ENCODE measurements at places on chromosomes 12 and 14. TPM values are rescaled to one million over a fixed set of nuclear protein-coding genes. Genes with fewer than 3 reads are reported as not detected.

- H3K4me1 ChIP-seq = no peaks in the 10 kb centered on the region
- DNase-seq = no peak
- peaks cover 8% of the 10 kb centered on the region for H3K36me3 ChIP-seq
- H3K27ac ChIP-seq = no peak overlapping the region
- no peaks in the 10 kb centered on the region for H3K27me3 ChIP-seq
These were observed 22.5 kb downstream of the MTA1 start for GRCh38 chr14:105442125-105442524.

DNA sequence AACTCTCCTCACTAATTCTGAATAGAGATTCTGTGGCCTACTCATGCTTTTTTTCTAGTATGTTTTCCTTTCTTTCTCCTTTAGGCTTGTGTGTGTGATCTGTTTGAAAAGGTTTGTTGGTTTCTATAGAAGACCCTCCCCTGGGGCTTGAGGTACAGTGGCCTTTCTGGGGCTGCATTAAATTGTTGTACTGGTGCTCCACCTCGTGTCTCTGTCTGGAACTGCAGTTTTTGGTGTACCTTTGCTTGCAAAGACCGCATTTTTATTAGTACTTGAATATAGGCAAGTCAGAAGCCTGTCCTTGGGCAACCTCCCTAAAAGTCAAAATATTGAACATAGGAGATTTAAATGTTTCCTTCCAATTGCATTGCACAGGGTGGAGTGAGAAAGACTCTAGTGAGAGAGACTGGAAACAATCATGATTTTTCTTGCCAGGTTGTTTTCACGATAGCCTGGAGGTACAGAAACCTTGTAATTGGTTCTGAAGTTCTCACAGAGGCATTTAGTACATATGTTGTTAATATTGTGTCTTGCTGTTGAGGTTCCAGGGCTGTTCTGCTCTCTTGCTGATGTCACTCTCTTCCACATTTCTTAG lies 39.0 kb downstream of the SLCO1B1 start:
- no peaks in the 10 kb centered on the region for H3K4me1 ChIP-seq
- H3K4me3 ChIP-seq = no peak overlapping the region
- no peaks in the 10 kb centered on the region for H3K27me3 ChIP-seq
- no peak overlapping the region for H3K27ac ChIP-seq

GRCh38 chr12:95335948-95336347 lies 118.3 kb downstream of the VEZT start:
- H3K36me3 ChIP-seq = no peaks in the 10 kb centered on the region
- peak overlapping the region; percentile 61 for H3K27ac ChIP-seq
- peak; percentile 5 for DNase-seq
- H3K4me1 ChIP-seq = peaks cover 16% of the 10 kb centered on the region
- no peaks in the 10 kb centered on the region for H3K27me3 ChIP-seq

DNA sequence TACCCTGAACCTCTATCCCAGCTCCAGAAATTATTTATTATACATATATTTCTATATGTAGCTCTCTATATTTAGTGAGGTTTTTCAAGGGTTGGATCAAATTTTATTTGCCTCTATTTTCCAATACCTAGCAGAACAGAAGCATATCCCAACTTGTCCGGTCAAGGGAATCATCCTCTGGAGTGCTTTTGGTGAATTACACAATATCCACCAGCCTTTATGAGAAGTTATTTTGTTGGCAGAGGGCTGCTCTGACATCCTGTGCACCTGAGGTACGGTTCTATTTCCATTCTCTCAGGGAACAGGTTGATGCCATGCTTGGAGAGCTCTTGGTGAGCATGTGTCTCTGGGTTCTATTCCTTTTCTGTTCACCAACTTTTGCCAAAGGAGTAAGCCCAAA lies 1056.4 kb downstream of the GALC start:
- DNase-seq = no peak
- no peak overlapping the region for H3K27ac ChIP-seq
- no peaks in the 10 kb centered on the region for H3K27me3 ChIP-seq
- H3K4me1 ChIP-seq = no peaks in the 10 kb centered on the region

DNA sequence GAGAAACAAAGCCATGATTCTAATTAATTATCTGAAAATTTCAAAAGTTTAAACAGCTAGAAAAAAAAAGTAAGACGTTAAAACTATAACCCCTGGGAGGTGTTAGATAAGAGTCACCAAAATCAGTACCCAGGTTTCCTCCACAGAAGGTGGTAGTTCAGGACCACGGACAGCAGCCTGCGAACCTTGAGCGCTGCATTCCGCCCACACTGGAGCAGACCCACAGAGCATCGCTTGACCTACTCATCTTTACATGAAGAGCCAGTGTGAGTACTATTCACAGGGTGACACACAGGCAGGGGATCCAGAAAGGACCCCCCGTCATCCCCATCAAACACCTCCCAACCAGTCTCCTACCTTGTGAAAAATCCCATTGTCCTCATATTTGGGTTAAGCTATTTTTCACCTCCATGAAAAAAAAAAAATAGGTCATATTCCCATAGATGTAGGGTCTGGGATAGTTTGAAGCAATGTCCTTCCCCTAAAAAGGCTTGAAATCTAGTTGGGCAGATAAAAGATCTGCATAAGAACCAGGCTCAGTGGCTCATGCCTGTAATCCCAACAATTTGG lies 8.8 kb upstream of the CHGA start:
- no peak overlapping the region for H3K27ac ChIP-seq
- H3K4me1 ChIP-seq = no peaks in the 10 kb centered on the region
- no peaks in the 10 kb centered on the region for H3K36me3 ChIP-seq
- peak; percentile 90 for DNase-seq

DNA sequence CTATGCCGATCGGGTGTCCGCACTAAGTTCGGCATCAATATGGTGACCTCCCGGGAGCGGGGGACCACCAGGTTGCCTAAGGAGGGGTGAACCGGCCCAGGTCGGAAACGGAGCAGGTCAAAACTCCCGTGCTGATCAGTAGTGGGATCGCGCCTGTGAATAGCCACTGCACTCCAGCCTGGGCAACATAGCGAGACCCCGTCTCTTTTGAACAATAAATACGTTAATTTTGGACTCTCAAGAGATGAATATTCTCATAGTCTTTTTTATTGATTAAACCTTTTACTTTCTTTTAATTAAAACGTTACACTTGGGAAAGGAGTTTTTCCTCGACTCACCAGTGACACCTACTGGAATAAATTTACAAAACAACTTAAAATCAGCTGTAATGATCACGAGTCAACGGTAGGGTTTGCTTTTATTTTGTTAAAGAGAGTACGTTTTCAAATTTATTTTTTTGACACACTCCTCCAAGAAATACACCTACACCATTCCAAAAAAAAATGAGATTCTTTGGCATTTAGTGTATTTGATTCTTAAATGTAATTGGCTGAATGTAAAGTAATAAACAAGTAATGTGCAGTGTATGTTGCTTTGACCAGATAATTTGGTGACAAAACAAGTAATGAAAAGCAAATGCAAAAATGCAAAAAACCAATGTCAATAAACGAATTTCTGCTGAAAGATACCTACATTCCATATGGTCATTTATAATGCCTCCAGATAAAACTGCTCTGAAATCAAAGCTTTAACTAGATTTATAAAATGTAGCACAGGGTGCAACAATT lies 687 bp upstream of the RPS29 start:
- H3K4me1 ChIP-seq = peaks cover 18% of the 10 kb centered on the region
- H3K27me3 ChIP-seq = no peaks in the 10 kb centered on the region

DNA sequence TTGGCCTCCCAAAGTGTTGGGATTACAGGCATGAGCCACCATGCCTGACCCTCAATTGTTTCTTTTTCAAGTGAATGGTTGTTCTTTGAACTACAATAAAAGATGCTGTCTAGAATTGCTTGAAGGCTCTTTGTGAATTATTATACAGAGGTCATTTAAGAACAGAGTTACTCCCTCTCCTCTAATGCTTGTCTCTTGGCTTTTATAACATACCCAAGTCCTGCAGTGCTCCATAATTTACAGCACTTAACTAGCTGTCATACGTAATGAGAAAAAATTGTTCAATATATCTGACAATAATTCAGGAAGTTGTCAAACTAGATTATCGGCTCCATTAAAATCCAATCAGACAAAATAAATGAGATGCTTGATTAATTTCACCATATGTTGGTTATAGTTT lies 823.0 kb upstream of the ATXN7L3B start:
- H3K36me3 ChIP-seq = no peaks in the 10 kb centered on the region
- no peak for DNase-seq
- no peaks in the 10 kb centered on the region for H3K4me1 ChIP-seq
- no peak overlapping the region for H3K4me3 ChIP-seq

- DNase-seq = no peak
- H3K27ac ChIP-seq = no peak overlapping the region
- H3K36me3 ChIP-seq = no peaks in the 10 kb centered on the region
- no peaks in the 10 kb centered on the region for H3K27me3 ChIP-seq
These were observed 282.5 kb upstream of the AMIGO2 start for GRCh38 chr12:47362126-47362705.

- no peaks in the 10 kb centered on the region for H3K4me1 ChIP-seq
- DNase-seq = no peak
- no peaks in the 10 kb centered on the region for H3K27me3 ChIP-seq
- H3K4me3 ChIP-seq = no peak overlapping the region
These were observed 206.8 kb downstream of the SYNE2 start for GRCh38 chr14:64059454-64060198.

- no peak overlapping the region for H3K4me3 ChIP-seq
- H3K36me3 ChIP-seq = no peaks in the 10 kb centered on the region
- peaks cover 5% of the 10 kb centered on the region for H3K27me3 ChIP-seq
- no peak for DNase-seq
- no peaks in the 10 kb centered on the region for H3K4me1 ChIP-seq
- no peak overlapping the region for H3K27ac ChIP-seq
These were observed 74.3 kb upstream of the ARID2 start for GRCh38 chr12:45655186-45655585.

DNA sequence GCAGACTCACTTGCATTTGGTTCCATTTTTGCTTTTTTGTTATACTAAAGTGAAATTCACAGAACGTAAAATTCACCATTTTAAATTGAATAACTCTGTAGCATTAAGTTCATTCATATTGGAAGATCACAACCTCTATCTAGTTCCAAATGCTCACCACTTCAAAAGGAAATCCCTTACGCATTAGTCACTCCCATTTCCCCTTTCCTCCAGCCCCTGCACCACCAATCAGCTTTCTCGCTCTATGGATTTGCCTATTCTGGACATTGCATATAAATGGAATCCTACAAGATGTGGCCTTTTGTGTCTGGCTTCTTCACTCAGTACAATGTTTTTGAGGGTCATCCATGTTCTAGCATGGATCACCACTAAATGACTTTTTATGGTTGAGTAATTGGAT lies 294.5 kb downstream of the KSR2 start:
- H3K27me3 ChIP-seq = no peaks in the 10 kb centered on the region
- no peaks in the 10 kb centered on the region for H3K36me3 ChIP-seq
- H3K4me1 ChIP-seq = no peaks in the 10 kb centered on the region
- H3K4me3 ChIP-seq = no peak overlapping the region

DNA sequence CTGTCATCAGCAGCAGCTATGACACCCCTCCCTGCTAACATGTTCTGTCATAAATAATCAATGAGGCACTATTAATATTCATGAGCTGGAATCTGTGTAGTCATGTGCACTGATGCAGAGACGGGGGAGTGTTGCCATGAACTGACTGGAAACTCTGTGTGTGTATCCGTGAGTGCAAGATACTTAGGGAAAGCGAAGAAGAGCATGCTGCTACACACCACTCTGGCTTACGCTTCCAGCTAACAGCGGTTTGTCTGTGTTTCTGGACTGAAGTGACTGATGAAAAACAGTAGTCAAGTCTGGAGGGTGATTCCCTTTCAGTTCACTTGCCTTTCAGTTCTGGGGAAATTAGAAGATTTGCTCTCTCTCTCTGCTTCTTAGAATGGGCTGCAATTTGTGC lies 249.4 kb downstream of the PDZRN4 start:
- H3K27me3 ChIP-seq = no peaks in the 10 kb centered on the region
- no peak overlapping the region for H3K4me3 ChIP-seq
- no peaks in the 10 kb centered on the region for H3K36me3 ChIP-seq
- no peaks in the 10 kb centered on the region for H3K4me1 ChIP-seq
- no peak overlapping the region for H3K27ac ChIP-seq
- DNase-seq = no peak

DNA sequence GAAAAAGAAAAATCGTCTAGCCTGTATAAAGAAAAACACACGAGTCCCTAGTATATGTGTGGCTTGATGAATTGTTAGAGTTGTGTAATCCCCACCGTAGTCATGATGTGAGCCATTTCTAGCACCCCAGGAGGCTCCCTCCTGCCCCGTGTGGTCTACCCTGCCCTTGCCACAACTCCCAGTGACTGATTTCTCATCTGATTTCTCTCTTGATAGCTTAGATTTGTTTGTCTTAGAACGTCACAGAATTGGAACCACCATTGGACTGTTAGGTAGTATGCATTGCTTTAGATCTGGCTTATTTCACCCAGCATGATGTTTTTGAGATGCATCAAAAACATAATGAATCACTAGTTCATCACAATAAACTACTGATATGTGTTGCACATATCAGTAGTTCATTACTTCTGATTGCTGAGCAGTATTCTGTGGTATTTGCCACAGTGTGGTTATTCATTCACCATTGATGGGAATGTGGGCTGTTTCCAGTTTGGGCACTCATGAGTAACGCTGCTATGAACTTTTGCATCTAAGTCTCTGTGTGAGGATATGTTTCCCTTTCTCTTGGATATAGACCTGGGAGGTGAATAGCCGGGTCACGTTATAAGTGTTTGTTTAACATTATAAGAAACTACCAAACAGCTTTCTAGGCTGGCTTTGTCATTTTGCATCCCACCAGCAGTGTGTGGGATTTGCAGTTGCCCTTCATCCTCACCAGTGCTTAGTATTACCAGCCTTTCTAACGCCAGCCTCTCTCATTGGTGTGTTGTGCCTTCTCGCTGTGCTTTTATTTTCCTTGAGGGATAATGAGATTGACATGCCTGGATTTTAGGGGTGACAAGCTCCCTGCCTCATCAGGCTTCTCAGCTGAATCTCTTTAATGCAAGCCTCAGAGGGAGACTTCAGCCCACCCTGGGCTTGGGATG lies 31.9 kb upstream of the NCOR2 start:
- no peaks in the 10 kb centered on the region for H3K36me3 ChIP-seq
- peak overlapping the region; percentile 9 for H3K27ac ChIP-seq
- H3K4me1 ChIP-seq = no peaks in the 10 kb centered on the region
- DNase-seq = peak; percentile 89

- H3K4me1 ChIP-seq = no peaks in the 10 kb centered on the region
- DNase-seq = peak; percentile 54
- no peak overlapping the region for H3K27ac ChIP-seq
- no peaks in the 10 kb centered on the region for H3K36me3 ChIP-seq
These were observed 143.4 kb downstream of the KIF26A start for GRCh38 chr14:104281768-104282301.

GRCh38 chr12:50087995-50088394 lies 2.9 kb downstream of the SMARCD1 start:
- H3K4me1 ChIP-seq = peaks cover 26% of the 10 kb centered on the region
- peaks cover 53% of the 10 kb centered on the region for H3K36me3 ChIP-seq
- no peaks in the 10 kb centered on the region for H3K27me3 ChIP-seq
- H3K27ac ChIP-seq = peak overlapping the region; percentile 36
- no peak overlapping the region for H3K4me3 ChIP-seq
- peak; percentile 95 for DNase-seq

GRCh38 chr12:2526371-2526770 lies 268.4 kb upstream of the FKBP4 start:
- H3K27me3 ChIP-seq = no peaks in the 10 kb centered on the region
- no peaks in the 10 kb centered on the region for H3K4me1 ChIP-seq
- H3K27ac ChIP-seq = no peak overlapping the region

Gene KCNJ8
- 9.1 TPM for total RNA-seq

Gene PDE6H
- total RNA-seq = not detected

Gene CABP1
- not detected for total RNA-seq

Gene CEP170B
- total RNA-seq = 17.1 TPM

Gene SUOX
- total RNA-seq = 12.3 TPM

Gene TSHR
- not detected for total RNA-seq

Gene DACT1
- 74.8 TPM for total RNA-seq

Gene NDUFA12
- total RNA-seq = 66.6 TPM

Gene PLEKHG7
- not detected for total RNA-seq

Gene P2RX2
- not detected for total RNA-seq

Measured in osteoblast (primary cell).